ENCODE measurements at places on chromosomes 16 and 17.

DNA sequence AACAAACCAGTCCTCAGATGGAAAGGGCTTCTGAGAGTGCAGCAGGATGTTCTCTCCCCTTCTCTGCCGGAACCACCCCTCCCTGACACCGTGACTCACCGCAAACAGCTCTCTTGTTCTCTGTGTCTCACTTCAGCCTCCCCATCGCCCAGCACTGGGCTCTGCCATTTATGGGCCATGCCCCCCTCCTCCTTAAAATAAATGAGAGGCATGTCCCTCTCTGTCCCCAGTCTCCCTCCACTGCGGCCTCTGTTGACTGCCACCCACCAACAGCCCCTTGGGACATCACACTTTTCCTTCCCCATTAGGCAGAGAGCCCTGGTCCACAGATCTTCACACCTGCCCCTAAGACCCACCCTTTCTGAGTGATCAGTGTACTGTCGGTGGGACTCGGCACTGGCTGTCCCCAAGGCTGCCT lies 6.3 kb downstream of the CCDC102A start:
- ATAC-seq = peak; percentile 87

- ATAC-seq = peak; percentile 89
Measured at GRCh38 chr17:75864448-75864871, 9.3 kb upstream of the WBP2 start.

GRCh38 chr17:3636908-3637373 lies 381 bp downstream of the CTNS start:
- no peak for ATAC-seq

- peak; percentile 73 for ATAC-seq
Measured at GRCh38 chr16:49491771-49492761, 118.5 kb downstream of the C16orf78 start.

- ATAC-seq = peak; percentile 72
Measured at GRCh38 chr17:77948690-77949114, 9.8 kb upstream of the TNRC6C start.

DNA sequence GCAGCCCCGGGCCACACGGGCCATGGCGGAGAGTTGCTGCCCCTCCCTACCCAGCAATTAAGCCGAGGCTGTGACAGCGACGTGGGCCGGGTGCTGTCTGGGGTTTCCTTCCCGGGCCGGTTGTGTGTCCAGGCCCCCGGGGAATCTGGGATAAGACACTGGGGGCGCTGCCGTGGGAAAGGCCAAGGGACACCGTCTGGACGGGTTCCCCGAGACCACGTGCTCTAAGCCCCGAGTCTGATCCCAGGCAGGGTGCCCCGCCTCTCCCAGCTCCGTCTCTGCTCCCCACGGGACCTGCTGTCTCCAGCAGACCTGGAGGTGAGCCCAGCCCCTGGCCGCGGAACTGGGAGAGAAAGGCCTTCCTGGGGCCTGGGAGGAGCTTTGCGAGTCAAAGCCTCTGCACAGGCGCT lies 92.2 kb downstream of the IRX3 start:
- ATAC-seq = peak; percentile 55

GRCh38 chr16:67395458-67396158 lies 2.3 kb upstream of the TPPP3 start:
- ATAC-seq = no peak

- no peak for ATAC-seq
Measured at GRCh38 chr17:68544111-68544915, 32.1 kb downstream of the PRKAR1A start.
